ENCODE measurements at places on chromosomes 16 and 17. TPM values are rescaled to one million over a fixed set of nuclear protein-coding genes. Genes with fewer than 3 reads are reported as not detected.
A peak's percentile ranks its signal among the peaks of the same experiment; 100 is the strongest.

The ALDH3A1 gene
- not detected for total RNA-seq

The TBC1D3G gene
- not detected for total RNA-seq

The SMIM36 gene
- total RNA-seq, result not detected

The UNC13D gene
- 6.4 TPM for total RNA-seq

The STH gene
- not detected for total RNA-seq

DNA sequence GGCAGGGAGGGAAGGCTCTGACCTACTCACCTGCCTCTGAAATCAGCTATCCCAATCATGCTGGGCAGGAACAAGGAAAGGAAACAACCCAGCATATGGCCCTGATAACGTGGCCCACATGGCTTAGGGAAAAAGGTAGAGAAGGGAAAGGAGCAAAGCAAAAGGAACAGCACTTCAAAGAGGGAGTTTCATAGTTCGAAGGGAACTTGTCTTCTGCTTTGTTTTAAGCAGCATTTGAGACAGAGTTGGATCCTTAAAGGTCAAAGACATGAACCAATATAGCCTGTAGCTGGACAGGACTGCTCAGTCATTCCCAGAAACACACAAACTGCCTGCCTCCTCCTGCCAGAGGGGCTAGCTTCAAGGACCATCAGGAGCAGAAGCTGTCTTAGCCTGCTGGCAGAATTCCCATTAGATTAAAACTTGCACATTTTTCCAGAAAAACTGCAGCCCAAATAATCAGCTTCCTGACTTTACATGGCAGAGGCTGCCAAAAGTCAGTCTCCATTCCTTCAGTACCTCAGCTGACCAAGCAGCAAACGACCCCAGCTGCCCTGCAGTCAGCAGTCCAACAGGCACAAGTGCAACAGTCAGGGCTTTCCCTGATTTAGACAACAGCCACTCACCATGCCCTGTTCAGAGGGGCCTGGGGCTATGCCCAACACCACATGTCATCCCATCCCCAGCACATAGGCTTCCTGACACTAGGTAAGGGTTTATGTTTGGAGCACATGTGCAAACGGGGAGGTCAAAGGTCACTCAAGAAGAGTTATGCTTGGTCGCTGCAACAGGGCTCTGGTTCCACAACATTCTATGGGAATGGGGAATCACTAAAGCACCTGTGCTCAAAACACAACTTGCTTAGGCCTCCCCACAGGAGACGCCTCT is 32.5 kb downstream of the RANBP10 start:
- no peak overlapping the region for H3K4me3 ChIP-seq
- DNase-seq, result no peak
- H3K36me3 ChIP-seq, result peaks cover 31% of the 10 kb centered on the region

GRCh38 chr16:50642349-50642748 is 38.8 kb downstream of the SNX20 start:
- no peak overlapping the region for H3K4me3 ChIP-seq
- H3K4me1 ChIP-seq, result no peaks in the 10 kb centered on the region
- H3K27ac ChIP-seq, result no peak overlapping the region
- H3K27me3 ChIP-seq, result peaks cover 8% of the 10 kb centered on the region
- no peaks in the 10 kb centered on the region for H3K36me3 ChIP-seq

DNA sequence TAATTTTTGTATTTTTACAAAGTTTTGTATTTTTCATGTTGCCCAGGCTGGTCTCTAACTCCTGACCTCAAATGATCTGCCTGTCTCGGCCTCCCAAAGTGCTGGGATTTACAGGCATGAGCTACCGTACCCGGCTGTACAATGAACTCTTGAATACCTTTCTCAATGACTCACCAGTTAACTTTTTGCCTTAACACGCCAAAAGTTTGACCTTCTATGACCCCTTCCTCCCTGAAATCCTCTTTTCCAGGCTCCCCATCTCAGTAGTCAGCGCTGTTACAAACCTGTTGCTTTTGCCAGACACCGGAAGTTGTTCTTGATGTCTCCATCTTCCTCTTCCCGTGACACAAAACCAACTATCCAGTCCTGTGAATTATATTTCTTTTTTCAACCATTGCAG is 158.1 kb upstream of the ASIC2 start:
- no peak overlapping the region for H3K27ac ChIP-seq
- no peak overlapping the region for H3K4me3 ChIP-seq
- H3K36me3 ChIP-seq, result no peaks in the 10 kb centered on the region
- H3K27me3 ChIP-seq, result peaks cover 7% of the 10 kb centered on the region
- no peak for DNase-seq
- no peaks in the 10 kb centered on the region for H3K4me1 ChIP-seq

DNA sequence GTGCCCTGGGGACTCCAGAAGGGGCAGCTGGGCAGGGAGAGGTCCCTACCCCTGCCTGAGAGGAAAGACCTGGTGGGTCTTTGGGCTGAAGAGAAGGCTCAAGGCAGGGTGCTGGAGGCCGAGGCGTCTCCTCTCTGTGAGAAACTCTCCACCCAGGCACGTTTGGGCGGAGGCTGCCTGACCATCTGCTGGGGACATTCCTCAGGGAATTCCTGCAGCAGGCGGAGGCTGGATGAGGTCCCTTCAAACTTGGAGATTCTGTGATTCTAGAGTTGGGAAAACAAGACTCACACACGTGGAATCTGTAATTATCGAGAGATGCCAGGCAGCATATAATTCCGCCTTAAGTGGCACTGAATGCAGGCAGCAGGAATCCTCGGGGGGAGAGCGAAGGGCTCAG is 21.1 kb upstream of the PHF12 start:
- H3K27ac ChIP-seq, result no peak overlapping the region
- no peaks in the 10 kb centered on the region for H3K36me3 ChIP-seq
- no peak overlapping the region for H3K4me3 ChIP-seq
- H3K4me1 ChIP-seq, result peaks cover 6% of the 10 kb centered on the region
- DNase-seq, result no peak
- no peaks in the 10 kb centered on the region for H3K27me3 ChIP-seq

DNA sequence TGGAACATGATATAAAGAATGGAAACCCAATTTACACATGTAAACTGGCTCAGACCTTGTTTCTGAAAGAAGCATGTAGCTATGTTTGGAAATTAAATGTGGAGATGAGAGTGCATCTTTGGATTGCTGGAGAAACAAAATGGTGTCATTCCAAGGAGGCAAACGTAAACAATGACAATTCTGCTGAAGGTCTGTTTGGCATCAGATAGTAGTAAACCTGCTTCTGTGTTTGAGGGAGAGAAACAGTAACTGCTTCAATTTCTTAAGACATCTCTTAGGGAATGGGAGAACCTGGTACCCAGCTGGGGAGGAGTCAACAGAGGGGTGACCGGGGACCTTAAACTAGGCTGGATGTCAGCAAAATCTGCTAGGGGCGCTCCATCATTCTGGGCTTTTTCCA is 23.5 kb downstream of the GPRC5B start:
- peaks cover 32% of the 10 kb centered on the region for H3K4me1 ChIP-seq
- peaks cover 100% of the 10 kb centered on the region for H3K36me3 ChIP-seq
- peak overlapping the region; percentile 17 for H3K27ac ChIP-seq
- no peaks in the 10 kb centered on the region for H3K27me3 ChIP-seq
- no peak for DNase-seq

DNA sequence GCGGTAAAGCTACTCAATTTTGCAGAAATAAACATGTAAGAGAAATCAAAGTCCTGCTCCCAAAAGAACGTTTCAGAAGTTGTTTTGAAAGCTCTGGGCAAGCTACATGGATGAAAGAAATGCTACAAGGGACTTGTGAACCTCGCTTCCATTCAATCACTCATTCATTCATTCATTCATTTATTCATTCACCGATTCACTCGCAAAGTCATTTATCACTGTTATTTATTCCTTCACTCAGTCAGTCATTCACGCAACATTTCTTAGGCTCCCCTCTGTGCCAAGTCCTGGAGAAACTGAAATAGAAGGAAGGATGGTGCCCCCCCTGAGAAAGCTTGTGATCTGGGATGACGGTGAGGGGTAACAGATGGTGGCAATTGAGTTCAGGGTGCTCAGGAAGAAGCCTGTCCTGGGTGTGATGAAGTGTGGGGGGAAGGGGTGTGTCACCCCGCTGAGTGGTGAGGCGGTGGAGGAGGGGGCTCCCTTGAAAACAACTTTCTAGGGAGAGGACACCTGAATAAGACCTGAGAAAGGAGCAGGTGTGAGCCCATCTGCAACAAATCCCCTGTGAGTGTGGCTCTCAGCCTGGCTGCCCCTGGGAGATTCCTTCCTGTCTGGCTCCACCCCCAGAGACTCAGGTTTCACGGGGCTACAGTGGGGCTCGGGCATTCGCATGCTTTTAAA is 36.3 kb upstream of the PRSS54 start:
- H3K4me3 ChIP-seq, result no peak overlapping the region
- no peaks in the 10 kb centered on the region for H3K36me3 ChIP-seq
- H3K27ac ChIP-seq, result no peak overlapping the region
- H3K4me1 ChIP-seq, result peaks cover 12% of the 10 kb centered on the region

GRCh38 chr16:733382-734207 is 6.7 kb downstream of the HAGHL start:
- no peaks in the 10 kb centered on the region for H3K27me3 ChIP-seq
- H3K4me1 ChIP-seq, result peaks cover 6% of the 10 kb centered on the region
- DNase-seq, result peak; percentile 15

All from heart right ventricle (tissue), 16 donors.